A673 (cell line): ENCODE measurements at places on chromosomes 2 and 18.

GRCh38 chr2:54081574-54081973 lies 33.8 kb upstream of the ACYP2 start:
- DNase-seq, result no peak

GRCh38 chr2:120548627-120549608 lies 186.8 kb upstream of the GLI2 start:
- no peak for DNase-seq

- no peak for DNase-seq
Measured at GRCh38 chr2:105102963-105103421, 65.1 kb downstream of the MRPS9 start.

GRCh38 chr2:226934546-226935201 lies 98.8 kb downstream of the RHBDD1 start:
- peak; percentile 12 for DNase-seq

- no peak for DNase-seq
Measured at GRCh38 chr2:43133708-43134570, 92.5 kb downstream of the ZFP36L2 start.

DNA sequence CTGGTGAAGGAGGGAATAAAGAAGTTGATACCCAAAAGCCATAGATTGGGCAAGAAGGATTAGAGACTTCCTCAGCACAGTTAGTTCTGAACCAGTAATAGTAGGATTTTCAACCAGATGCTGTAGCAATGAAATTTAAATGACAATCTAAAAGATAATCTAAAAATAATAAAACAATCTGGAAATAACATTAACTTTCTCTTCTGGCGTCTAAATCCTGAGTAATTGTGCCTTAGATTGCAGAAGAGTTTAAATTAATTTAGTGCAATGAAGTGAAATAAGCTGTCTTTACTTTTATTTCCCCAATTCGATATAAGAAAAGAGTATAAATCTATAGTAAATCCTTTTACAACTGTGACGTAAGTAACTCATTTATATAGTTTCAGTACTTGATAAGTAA lies 186.8 kb upstream of the DOK6 start:
- DNase-seq, result peak; percentile 34

GRCh38 chr2:88067189-88067588 lies 436 bp upstream of the SMYD1 start:
- DNase-seq, result no peak
